ENCODE measurements at places on chromosomes 4 and X. TPM values are rescaled to one million over a fixed set of nuclear protein-coding genes. Genes with fewer than 3 reads are reported as not detected.

Gene STBD1
- total RNA-seq: 1.2 TPM

Gene SPIN2B
- total RNA-seq: 7.1 TPM

DNA sequence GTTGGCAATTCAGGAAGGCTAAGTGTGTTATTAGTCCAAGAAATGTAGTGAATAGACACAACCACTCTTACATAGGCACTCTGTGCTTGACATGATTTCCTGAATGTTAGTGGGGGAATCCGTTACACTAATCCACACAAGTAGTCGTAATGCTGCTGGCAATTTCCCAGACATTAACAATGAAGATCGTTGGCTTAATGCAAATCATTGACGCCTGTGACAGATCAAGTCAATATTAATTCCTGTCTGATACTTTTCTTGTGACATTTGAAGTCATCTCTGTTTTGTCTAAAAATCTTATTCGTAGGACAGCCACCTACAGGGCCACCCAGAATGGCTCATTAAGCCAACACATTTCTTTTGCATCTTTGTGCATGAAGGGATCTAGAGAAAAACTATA lies 939.1 kb upstream of the FTHL17 start:
- DNase-seq: no peak

DNA sequence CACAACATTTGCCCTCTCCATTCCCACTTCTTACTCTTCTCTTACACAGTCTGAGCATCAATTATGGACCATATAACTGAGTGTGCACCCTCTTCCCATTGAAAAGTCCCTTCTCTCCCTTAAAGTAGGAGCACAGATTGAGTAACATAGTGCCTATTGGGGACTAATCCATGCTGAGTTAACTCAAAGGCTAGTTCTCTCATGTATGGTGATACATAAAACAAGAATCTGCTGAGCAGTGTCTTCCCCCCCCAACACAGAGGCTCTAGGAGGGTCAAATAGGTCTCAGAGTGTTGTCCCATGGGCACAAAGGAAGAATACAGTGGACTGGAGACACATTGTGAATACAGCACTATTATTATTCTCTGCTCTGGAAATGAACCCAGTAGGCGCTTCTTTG lies 274.6 kb upstream of the BOD1L1 start:
- no peak for DNase-seq

- no peak for DNase-seq
These were observed 670.6 kb upstream of the ATOH1 start for GRCh38 chr4:93157986-93158385.

DNA sequence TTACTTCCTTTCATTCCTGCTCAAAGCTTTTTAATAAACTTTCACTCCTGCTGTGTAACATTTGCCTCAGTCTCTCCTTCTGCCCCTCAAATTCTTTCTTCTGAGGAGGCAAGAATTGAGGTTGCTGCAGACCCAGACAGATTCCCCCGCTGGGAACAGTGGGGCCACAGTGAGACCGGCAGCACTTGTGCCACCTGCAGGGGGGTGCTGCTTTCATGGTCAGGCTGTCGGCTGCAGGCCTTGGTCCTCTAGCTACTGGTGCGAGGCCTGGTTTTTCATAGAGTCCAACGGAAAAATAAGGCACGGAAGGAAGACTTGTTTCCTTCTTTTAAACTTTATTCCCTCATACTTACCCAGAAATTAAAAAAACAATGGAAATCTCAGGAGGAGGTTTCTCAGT lies 296.7 kb downstream of the NR3C2 start:
- no peak for DNase-seq

- no peak for DNase-seq
These were observed 19.7 kb upstream of the PPP2R2C start for GRCh38 chr4:6492027-6492590.
